Natural killer cell (primary cell): ENCODE measurements at places on chromosomes 11 and 22.

- no peak for DNase-seq
These were observed 85.9 kb downstream of the MICAL2 start for GRCh38 chr11:12196308-12196707.

DNA sequence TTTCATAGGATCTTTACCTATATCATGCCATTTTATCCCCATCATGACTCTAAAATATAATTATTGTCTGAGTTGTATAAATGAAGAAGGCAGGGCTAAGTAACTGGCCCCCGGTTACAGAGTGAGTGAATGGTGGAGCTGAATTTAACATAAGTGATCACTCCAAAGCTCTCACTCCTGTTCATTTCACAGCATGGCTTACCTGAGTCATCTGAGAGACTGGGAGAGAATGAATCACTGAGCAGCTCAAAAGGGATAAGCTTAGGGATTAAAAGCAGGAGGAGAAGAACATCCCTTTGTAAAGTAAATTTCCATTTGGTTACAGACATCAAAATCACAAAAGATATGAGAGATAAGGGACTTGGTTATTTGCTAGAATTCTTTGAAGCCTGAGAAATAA, 294.0 kb upstream of the CTSC start:
- DNase-seq: no peak

DNA sequence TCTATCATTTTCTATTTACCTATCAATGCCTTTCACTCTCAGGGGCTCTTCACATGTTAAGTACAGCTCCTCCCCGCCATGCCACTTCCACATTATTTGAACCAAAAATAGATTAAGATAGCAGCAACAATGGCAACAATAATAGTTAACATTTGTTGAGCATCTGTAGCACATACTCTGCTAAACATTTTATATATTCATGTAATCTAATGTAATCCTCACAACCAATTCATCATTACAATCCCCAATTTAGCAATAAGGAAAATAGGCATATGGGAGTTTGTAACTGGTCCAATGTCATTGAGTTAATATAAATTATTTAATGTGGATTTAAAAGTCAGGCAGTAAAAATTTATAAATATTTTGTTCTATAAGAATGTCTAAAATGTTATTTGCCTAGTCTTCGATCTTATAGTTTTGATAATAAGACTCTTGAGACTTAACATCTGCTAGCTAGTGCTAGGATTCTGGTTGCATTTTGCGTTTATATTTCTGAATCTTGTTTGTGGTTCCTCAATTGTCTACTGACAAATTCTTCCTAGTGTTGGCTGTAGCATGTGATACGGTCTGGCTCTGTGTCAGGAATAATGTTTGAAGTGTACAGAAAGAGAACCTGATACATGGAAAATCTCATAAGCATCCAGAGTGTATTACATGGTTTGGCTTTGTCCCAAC, 621.5 kb upstream of the LUZP2 start:
- DNase-seq: no peak

DNA sequence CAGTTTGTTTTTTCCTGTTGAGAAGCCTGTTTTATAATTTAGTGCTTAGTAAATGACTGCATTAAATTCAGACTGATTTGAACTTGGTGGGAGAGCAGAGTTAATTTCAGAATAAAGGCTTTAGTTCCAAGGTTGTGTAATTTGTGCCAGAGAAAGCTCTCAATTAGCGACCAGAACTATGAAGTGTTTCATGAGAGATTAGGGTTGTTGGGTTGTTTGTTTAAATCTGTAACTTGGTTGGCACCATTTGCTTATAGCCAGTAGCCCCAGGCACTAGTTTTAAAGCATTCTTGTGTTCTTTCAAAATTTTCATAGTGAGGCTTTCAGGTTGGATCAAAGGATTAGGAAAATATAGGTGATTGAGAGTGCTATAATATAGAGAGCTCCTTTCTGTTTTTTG, 25.5 kb downstream of the UVRAG start:
- no peak for DNase-seq

- DNase-seq: no peak
These were observed 37.7 kb upstream of the B3GAT1 start for GRCh38 chr11:134449713-134450112.
